Right renal cortex interstitium (tissue), 3 donors: ENCODE measurements at places on chromosomes 1 and 21.
A peak's percentile ranks its signal among the peaks of the same experiment; 100 is the strongest.

- no peak for DNase-seq
Observed at GRCh38 chr1:228399531-228400236, 7.0 kb downstream of the TRIM11 start.

DNA sequence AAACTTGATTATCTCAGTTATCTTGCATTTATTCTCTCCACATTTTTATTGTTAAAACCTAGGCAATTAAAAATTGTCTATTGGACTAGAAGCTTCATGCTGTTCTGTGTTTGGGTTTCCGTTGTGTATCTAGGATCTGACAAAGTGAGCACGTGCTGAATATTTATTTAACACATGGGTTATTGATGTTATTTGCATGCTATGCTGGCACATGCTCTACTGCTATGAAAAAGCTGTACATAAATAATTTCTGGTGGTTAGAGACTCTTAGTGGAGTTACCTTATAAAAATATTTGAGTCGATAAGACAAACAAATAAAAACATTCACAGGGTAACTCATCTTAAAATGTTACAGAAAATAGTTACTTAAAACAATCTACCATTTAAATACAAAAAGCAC is 1769.7 kb downstream of the MRPL39 start:
- no peak for DNase-seq

- DNase-seq = no peak
Observed at GRCh38 chr1:238647877-238648276, 738.5 kb upstream of the CHRM3 start.

GRCh38 chr21:36567216-36567885 is 87.4 kb upstream of the CLDN14 start:
- no peak for DNase-seq

- no peak for DNase-seq
Observed at GRCh38 chr1:46394108-46394871, at the start of gene FAAH. FAAH (plus strand) TSS chr1:46394317; CDS start chr1:46394349, 32 bp downstream.

GRCh38 chr1:182389619-182390047 is 2.0 kb downstream of the GLUL start:
- DNase-seq = no peak

DNA sequence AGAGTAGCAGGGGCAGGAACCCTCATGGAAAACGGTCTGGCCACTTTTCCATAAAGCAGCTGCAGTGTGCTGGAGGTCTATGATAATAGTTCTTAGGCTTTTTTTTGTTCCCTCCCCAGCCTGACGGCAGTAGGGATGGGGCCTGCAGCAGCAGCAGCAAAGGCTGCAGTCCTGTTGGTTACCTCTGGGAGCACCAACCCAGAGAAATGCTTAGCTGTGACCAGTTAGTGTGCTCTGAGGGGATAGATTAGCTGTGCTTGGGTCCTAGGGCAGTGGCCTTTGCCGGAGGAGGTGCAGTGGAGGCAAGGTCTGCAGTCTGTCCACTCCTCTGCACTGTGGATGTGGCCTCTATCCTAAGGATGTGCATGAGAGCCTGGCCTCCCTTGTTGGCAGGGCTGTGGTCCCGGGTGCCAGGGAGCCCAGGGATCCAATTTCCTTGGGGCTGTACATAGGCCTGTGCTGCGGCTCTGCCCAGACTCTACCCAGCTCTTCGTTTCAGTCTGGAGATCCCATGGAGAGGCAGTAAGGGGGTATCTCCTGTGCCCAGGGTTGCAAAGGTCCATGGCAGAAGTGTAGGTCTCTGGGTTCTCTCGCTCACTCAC is 322.7 kb downstream of the PTBP2 start:
- DNase-seq = no peak

DNA sequence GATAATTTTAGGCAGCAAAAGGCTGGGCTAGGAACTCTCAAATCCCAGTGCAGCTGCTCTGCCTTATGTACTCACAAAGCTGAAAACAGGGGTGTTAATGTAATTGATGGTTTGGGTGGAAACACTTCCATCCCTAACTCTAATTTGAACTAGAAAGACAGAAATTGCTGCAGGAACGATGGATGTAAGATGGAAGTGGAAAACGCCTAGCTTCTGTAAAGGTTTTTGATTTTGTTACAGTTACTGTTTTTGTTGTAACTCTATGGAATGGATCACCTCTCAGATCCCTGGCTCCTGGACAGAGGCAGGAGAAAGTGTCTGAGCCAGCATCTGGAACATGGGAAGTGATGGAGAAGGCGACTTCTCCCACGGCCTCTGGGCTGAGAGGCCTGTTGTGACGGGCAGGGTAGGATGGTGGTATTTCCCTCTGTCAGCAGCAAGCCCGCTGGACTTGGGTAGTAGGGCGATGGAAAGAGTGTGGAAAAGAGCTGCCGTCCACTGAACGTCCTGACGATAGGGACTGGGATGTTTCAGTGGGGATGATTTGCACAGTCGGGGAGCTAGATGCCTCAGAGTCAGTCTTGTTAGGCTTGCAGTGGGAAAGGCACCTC is 1.6 kb downstream of the TRAF5 start:
- no peak for DNase-seq

DNA sequence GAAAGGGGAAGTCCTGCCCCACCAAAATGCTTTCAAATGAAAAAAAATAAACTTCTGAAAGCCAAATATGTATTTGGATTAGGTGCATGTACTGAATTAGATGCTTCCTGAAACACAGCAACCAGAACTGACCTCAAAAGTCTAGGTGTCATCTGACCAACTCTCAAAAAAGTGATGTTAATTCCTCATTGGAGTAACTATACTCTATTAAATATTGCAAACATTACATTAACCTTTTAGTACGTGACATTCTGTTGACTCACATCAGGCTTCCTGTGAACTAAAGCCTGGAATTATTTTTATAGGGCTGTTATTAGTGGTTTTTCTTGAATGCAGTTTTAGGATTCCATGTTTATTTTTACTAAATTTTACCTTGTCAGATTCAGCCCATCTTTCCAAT is 73.5 kb downstream of the ASTN1 start:
- no peak for DNase-seq

DNA sequence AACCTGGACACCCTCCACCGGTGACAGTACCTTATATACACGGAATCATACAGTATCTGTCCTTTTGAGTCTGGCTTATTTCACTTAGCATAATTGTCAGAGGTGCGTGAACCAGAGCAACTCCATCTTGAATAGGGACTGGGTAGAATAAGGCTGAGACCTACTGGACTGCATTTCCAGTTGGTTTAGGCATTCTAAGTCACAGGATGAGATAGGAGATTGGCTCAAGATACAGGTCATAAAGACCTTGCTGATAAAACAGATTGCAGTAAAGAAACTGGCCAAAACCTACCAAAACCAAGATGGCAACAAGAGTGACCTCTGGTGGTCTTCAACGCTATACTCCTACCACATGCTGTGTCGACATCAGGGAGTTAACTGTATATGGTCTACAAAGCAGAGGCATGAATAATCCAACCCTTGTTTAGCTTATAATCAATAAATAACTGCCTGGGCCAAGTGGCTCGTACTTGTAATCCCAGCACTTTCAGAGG is 1.4 kb upstream of the FDPS start:
- no peak for DNase-seq

DNA sequence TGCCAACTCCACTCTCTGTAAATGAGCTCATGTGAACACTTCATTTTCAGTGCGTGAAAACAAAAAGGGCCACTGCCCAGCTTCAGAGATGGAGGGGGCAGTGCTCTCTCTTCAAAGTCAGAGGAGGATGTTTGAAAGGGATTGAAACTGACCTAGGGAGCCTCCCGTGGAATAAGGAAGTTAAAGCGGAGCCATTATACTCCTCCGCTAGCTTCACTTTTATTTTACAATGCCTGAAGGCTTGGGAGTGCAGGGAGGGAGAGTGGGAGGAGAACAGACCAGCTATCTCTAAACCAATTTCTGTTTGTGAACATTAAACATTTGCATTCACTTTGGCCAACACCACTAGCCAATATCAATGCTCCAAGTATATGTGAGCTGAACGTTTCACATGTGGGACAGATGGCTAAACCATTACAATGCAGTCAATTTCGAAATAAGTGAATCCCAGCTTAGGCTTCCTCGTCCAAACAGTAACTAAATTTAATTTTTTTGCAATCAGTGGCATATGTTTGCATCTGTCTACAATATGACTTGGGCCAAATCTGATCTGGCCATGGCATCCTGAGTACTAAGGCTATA is 126.9 kb downstream of the ESRRG start:
- DNase-seq = peak; percentile 6

DNA sequence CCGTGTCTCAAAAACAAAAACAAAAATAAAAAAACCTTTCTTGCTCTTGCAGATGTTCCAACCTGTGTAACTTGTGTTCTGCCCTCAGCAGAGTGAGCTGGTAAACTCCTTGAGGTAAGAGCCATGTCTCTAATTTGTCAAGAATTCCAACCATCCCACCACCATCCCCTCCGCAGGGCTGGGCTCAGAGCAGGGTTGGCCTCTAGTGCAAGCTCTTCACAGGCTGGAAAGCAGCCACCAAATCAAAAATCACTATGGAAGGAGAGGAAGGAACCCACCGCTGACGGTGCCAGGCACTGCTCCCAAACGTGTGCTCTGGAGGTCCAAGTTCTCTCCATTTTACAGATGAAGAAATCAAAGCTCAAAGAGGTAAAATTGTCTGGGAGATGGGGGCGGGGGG is 9.4 kb downstream of the PLEKHA6 start:
- DNase-seq = no peak

DNA sequence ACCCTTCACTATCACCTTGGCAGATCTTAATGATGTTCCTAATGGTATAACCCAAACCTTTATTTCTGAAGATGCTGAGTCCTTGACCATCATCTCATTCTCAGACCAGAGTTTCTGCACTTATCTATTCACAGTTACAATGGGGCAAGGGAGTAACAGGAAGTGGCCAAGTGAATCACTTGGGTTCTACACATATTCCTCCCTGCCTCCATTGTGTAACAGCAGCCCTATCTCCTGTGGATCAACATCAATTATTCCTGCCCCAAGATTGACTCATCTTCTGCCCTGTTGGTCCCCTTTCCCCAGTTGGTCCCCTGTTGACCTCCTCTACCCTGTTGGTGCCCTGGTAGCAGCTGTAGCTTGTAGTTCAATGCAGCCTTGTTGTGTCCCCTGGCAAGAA is 10.3 kb upstream of the S100A7 start:
- DNase-seq = no peak

- DNase-seq = no peak
Observed at GRCh38 chr1:218249338-218250140, 35.6 kb upstream of the RRP15 start.

GRCh38 chr1:162080472-162081015 is 11.1 kb downstream of the NOS1AP start:
- DNase-seq = no peak

GRCh38 chr1:99950486-99950885 is 19.3 kb upstream of the SLC35A3 start:
- no peak for DNase-seq

DNA sequence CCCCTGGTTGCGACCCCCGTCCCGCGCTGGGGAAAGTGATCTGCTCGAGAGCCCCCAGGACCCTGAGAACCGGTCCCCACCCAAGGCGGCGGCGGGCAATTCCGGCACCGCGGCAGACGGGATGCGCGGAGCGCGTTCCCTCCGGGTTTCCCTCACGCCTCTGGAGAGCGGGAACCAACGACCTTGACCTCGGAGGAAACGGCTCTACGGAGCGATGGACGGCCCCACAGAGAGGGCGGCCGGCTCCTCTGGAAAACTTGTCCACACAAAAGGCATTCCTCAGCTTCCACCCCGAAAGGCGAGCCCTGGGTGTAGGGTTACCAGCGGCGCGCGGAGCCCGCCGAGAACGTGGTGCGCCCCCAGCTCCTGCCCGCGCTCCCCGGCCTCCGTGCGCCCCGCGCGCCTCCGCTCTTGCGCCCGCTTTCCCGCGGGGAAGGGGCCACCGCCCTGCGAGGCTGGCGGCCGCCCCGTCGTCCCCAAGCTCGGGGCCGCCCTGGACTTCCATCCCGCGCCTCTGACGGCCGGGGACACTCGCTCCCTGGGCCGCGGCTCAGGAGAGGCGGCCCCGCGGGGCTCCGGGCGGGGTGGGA is 391 bp upstream of the KIAA1614 start:
- DNase-seq = no peak

DNA sequence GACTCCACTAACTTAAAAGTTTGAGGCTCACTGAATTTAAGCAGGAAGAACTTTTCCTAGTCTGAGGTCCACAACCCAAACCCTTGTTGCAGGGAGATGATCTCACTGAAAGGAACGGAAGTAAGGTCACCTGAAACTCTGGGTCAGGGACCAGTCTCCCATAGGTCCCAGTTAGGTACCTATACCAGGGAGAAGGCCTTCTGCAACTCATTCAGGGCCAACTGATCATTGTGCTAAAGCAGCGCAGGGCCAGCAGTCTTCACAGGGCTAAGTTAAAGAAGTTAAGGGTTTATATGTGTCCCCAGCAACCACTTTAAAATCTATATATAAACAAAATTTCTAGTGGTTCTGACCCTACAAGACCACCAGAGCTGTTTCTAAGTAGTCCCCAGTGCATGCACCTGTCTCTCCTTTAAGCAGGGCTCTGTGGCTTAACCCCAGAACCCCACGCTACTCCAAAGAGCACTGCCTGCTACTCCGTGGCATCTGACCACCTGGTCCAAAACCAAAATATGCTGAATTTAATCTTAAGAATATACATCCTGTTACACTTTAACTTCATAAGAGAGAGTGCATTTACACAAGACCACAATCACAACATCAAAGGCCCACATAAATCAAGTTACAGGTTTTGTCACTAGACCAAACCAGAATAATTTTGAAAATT is 2.8 kb downstream of the SRSF10 start:
- no peak for DNase-seq

GRCh38 chr21:26320596-26320995 is 150.0 kb upstream of the APP start:
- no peak for DNase-seq

- DNase-seq = no peak
Observed at GRCh38 chr1:204721373-204722055, 36.0 kb upstream of the LRRN2 start.

DNA sequence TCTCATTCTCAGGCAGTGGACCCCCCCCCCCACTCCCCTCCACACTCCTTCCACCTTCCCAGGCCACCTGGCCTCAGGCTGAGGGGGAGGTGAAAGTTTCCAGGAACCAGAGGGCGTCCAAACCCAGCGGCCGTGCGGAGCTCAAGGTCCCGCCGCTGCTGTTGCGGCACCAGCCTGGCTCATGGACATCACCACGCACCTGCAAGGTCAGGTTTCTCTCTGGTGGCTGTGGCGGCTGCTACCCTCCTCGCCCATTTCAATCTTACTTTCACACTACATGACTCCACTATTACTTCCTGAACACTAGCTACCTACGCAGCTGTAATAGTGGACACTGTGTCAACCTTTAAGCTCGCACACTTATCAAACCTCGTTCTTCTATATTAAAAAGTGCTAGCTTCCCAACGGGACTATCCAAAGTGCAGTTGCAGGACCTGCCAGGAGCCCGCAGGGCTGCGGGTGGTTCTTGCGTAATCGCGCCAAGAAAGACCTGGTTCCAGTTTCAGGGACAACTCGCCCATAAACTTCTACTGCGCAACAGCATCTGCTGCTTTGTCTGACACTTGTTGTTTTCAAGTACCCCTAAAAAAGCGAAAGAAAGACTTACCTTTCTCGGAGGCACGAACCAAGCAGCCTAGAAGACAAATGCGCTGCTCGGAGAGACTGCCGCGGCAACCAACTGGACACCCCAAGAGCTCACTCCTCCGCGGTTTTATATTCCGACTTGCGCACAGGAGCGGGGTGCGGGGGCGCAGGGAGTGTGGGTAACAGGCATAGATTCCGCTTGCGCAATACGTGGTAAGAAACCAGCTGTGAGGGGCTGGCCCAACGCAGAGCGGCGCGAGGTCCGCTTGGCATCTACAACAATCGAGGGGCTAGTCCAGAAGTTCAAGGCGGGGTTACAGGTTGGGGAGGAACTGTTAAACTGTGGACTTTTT is at the start of gene DIRAS3:
TSS of gene DIRAS3 (minus strand) at position 687 of the 938 bp plus-strand sequence. CDS start 3,330 bp downstream, outside the sequence.
- peak; percentile 6 for DNase-seq
